Upper lobe of right lung (tissue), 1 donor: ENCODE measurements at places on chromosomes 1 and 21. TPM values are rescaled to one million over a fixed set of nuclear protein-coding genes. Genes with fewer than 3 reads are reported as not detected.

- no peak for DNase-seq
Measured at GRCh38 chr1:100130552-100131077, 2.1 kb downstream of the SASS6 start.

DNA sequence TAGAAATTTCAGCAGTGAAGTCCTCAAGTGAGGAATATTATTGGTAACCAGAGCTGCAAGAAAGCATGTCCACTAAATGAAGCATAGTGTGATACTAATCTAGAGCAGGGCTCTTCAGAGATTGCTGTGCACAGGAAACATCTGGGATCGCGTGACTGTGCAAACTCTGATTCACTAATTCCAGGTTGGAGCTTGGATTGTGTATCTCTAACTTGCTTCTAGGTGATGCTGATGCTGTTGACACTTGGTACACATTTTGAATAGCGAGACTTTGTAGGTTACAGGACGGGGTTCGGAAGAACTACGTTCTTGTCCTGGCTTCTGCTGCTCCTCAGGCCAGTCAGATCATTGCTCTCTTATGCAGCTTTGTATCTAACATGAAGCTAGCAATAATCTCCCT is 66.5 kb downstream of the PRRX1 start:
- no peak for DNase-seq

DNA sequence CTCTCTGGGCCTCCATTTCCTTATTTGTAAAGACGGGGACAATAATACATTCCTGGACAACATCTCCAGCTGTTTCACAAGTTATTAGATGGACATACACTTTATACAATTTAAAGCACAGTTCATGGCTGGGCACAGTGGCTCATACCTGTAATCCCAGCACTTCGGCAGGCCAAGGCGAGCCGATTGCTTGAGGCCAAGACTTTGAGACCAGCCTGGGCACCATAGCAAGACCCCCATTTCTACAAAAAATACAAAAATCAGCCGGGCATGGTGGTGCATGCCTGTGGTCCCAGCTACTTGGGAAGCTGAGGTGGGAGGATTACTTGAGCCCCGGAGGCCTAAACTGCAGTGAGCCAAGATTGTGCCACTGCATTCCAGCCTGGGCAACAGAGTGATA is 34.1 kb downstream of the IGSF21 start:
- no peak for DNase-seq

TAF1A gene
- total RNA-seq, result 7.1 TPM

IFI44L gene
- total RNA-seq, result 30.0 TPM

CLDN8 gene
- total RNA-seq, result not detected

HMGCS2 gene
- not detected for total RNA-seq
